Left lobe of liver (tissue), 2 donors: ENCODE measurements at places on chromosomes 4 and X. TPM values are rescaled to one million over a fixed set of nuclear protein-coding genes. Genes with fewer than 3 reads are reported as not detected.

Gene TLR2
- total RNA-seq: 5.0 TPM

Gene TCEAL2
- total RNA-seq: not detected

Gene RBM41
- total RNA-seq: 8.8 TPM

DNA sequence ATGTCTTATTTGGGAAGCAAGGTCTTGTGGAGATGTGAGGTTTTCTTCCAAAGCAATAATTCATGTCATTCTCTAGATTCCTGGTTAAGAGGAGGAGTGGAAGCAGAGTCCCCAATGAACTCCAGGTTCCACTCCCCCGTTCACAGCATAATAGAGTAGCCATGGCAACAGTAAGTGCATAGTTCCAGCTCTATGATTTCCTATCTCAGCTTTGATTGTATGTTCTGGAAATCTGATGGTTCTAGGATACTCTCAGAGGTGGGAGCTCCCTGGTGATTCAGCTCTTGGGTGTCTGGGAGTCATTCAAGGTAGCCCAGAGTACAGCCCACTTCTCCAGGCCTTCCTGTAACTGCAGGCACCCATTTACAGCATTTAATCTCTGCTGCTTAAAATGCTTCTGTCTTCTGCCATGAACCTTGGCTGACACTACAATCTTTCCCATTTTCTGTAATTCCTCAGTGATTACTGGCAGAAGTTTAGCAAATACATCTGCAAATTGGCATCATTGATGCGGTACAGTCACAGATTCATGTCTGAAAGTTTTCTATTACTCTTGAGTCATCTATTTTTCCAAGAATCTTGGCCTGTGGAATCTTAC, 242.0 kb downstream of the MAPK10 start:
- no peak for DNase-seq

GRCh38 chr4:77861495-77861894, 1.1 kb upstream of the MRPL1 start:
- DNase-seq: no peak

GRCh38 chr4:25172961-25173915, 13.0 kb upstream of the SEPSECS start:
- no peak for DNase-seq

DNA sequence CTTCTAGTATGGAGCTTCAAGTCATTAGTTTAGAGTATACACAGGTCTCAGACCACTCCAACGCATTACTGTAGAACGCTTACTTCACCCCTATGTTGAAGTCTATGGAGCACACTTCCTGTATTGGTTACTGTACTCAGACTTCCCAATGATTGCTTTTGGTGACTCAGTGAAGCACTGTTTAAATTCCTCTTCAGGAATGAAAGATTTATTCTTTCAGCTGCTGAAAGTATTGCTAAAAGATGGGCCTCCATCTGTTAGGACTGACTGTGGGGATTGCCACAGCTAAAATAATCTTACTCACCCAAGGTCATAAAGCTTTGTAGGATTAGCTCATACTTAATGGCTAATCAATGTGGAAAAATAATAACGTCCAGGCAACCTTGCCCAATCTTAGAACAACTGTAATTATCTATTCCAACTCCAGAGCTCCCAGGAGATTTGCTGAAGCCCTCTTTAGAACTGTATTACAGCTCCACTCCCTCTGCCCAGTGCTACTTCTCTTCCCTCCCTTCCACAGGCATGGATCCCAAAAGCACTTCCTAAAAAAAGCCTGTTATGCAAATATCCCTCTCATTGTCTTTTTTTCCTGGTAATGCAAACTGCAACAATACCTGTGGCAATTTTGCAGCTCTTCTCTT, 281.9 kb upstream of the HS3ST1 start:
- no peak for DNase-seq

DNA sequence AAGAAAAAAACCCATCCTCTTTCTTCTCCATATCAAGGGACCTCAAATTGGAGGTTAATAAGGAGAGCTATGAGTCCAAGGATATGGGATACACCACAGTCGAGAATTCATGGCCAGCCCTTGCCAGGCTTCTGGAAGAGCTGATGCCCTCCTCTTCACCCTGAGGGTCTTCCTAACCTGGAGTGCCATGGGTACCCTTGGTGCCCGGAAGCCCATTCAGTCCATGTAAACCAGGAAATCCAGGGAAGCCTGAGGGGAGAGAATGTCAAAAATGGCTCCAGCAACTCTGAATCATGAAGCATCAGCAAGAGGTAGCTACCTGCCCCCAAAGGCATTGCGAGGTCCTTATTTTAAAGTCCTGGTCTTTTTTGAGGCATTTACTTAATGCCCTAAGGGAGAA, 78.2 kb downstream of the ATG4A start:
- no peak for DNase-seq

GRCh38 chrX:124307253-124307907, 25.1 kb upstream of the TEX13D start:
- no peak for DNase-seq

DNA sequence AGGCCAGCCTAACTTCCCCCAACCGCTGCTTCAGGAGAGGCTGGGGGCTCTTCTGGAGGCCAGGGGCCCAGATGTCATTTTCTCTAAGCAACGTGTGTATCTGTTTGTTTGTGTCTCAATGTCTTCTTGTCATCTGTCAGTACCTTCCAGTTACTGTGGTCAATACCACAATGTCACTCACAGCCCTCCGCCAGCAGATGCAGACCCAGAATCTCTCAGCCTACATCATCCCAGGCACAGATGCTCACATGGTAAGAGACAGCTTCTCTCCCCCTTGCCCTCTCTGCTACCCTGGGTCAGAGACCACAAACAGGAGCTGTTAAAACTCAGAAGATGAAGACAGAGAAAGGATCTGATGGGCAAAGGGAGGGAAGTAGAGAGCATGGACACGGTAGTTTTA, 5.0 kb downstream of the XPNPEP2 start:
- DNase-seq: no peak

DNA sequence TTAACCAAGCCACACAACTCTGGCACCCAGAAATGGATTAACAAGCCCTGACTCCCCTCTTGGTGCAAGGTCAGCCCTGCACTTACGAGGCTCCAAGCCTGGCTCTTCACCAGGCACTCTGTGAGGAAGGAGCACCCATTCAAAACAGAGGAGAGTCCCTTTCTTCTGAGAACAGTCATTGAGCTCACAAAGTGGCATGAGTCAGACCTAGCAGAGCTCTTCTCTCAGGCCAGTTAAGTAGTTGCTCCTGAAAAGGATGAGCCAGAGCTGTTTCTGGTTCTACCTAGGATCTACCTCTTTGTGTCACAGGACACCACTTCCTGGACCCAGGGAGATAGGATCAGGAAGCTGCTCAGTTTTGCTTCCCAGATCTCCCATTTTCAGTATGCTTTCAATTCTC, 48.2 kb downstream of the EVC2 start:
- DNase-seq: no peak

GRCh38 chr4:104489731-104490095, 5.0 kb downstream of the CXXC4 start:
- no peak for DNase-seq

- no peak for DNase-seq
These were observed 1.7 kb downstream of the UNC5C start for GRCh38 chr4:95546866-95547714.

- no peak for DNase-seq
These were observed 2.0 kb upstream of the EDA start for GRCh38 chrX:69613946-69614345.

DNA sequence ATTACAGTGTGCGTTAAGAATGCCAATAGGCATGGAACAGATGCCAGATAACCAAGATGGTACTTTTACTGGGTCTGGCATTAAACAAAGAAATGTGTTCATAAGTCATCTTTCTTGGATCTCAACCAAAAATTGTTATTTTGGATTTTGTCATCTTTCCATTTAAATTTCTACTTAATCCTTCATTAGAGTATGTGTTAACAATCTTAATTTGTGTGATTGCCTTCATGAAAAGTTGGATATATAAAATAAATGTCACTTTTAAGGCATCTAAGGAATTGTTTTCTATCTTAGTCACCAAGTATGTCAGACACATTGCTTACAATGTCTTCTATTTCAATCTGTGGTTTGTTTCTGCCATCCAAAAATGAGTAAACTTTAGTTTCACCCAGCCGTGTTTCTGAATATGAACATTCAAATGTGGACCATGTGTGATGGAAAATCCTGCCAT, 87.5 kb downstream of the PALLD start:
- no peak for DNase-seq

- DNase-seq: no peak
These were observed 294.0 kb downstream of the TENM3 start for GRCh38 chr4:182537031-182537795.
